ENCODE measurements at places on chromosomes 7 and 10.
A peak's percentile ranks its signal among the peaks of the same experiment; 100 is the strongest.

DNA sequence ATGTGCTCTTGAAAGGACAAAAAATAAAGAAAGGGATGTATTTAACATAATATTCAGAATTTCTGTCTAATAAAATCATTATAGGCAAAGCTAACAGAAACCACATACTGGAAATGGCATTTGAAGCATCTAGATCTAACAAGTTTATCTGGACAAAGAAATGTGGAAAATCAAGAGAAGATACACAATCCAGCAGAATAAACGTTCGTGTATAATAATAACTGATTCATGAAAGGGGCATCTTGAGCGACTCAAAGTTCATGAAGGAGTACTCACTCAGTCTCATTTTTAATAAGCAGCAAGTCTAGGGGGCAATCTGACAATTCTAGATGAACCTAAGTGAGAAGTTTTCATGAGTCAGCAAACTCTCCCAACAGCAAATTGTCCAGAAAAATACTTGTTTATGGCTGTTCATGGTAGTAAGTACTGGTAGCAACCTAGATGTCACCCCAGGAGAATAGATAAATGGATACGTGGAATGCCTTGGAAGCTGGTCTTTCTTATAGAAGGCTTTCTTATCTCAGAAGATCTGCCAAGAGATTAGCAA, 541.8 kb downstream of the INHBA start:
- DNase-seq = no peak

- DNase-seq = no peak
Measured at GRCh38 chr7:114932991-114933390, 11.1 kb downstream of the MDFIC start.

DNA sequence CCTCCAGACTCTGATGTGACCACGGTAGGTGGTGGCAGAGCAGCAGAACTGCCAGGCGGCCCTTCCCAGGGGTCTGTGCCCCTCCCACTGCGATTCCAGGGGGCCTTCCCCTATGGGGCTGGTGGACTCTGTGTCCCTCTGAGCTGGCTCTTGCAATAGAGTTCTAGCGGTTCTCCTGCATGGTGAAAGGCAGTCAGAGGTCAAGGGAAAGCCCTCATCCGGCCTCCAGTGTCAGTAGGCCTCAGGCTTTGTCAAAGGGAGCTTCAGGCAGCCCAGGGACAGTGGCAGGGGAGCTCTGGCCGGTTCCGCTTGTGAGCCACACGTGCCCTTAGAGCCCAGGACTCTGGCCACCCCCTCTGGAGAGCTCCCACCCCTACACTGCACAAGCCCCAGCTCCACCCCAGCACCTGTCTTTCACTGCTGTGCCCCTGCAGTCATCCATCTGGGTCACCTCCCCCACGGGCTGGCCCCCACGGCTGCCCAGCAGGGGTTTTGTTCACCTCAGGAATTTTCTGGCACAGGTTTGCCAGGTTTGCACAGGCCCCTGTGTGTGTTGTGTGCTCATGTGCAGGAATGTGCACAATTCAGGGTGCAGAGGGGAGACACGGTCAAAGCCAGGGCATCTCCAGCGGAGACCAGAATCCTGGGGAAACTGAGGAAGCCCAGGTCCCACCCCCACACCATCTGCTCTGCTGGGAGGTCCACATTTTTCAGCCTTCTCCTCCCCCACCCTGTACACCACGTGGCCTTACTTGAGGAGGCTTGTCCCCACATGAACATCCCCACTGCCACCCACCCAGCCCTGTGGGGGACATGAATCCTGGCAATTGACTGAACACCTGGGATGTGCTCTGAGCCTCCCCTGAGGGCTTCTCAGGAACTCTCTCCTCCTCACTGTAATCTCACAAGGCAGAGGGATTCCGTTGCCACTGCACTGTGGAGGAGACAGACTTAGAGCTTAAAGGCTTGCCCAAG, 23.8 kb downstream of the C10orf105 start:
- no peak for DNase-seq

DNA sequence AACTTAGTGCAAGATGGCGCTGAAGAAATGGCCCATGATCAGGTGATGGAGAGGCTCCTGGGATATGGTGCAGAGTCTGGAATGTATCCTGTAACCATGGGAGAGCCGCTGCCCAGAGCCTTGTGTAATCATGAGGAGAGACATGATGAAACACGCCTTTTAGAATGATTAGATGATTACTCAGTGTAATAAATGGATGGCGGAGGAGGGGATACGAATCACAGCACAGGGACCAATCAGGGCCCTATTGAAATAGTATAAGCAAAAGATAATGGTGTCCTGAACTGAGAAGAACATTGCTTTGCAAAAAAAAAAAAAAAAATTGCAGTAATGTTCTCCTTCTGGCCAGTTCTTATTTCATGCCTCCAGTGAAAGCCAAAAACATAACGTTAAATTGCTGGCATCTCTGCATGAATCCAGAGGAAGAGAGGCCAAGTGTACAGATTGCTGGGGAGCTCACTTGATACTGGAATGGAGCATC, 668.5 kb upstream of the AUTS2 start:
- peak; percentile 57 for DNase-seq

DNA sequence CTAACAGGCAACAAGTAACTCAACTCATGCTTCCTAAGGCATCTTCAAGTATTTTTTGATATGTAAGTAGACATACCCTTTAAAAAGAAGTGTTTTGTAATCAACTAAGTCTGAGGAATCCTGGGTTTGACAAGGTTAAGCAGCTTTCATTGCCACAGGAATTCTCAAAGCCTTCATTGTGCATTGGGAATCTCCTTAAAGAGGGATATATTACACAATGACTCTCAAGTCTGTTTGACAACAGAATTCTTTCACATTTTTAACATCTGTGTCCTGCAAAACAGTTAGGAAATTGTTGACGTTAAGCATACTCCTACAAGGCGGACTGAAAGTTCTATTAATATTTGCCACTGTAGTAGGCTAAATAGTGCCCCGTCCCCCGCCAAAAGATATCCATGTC, 71.4 kb downstream of the SGMS1 start:
- no peak for DNase-seq

GRCh38 chr10:123535386-123535785, 130.8 kb upstream of the GPR26 start:
- no peak for DNase-seq
